ENCODE measurements at places on chromosomes 13 and 19. TPM values are rescaled to one million over a fixed set of nuclear protein-coding genes. Genes with fewer than 3 reads are reported as not detected.

CFAP97D2 gene
- total RNA-seq: not detected

SIGLEC8 gene
- 0.49 TPM for total RNA-seq

CACNG8 gene
- total RNA-seq: 0.22 TPM

ZNF790 gene
- total RNA-seq: 12.9 TPM

ETHE1 gene
- total RNA-seq: 33.3 TPM

PSG7 gene
- total RNA-seq: not detected

PLVAP gene
- total RNA-seq: 283 TPM

- DNase-seq: no peak
Measured at GRCh38 chr13:90365130-90365529, 982.4 kb upstream of the MIR17HG start.

- no peak for DNase-seq
Measured at GRCh38 chr19:54062643-54063042, 1.1 kb downstream of the VSTM1 start.

- no peak for DNase-seq
Measured at GRCh38 chr13:43397111-43397510, 373.7 kb downstream of the DNAJC15 start.

DNA sequence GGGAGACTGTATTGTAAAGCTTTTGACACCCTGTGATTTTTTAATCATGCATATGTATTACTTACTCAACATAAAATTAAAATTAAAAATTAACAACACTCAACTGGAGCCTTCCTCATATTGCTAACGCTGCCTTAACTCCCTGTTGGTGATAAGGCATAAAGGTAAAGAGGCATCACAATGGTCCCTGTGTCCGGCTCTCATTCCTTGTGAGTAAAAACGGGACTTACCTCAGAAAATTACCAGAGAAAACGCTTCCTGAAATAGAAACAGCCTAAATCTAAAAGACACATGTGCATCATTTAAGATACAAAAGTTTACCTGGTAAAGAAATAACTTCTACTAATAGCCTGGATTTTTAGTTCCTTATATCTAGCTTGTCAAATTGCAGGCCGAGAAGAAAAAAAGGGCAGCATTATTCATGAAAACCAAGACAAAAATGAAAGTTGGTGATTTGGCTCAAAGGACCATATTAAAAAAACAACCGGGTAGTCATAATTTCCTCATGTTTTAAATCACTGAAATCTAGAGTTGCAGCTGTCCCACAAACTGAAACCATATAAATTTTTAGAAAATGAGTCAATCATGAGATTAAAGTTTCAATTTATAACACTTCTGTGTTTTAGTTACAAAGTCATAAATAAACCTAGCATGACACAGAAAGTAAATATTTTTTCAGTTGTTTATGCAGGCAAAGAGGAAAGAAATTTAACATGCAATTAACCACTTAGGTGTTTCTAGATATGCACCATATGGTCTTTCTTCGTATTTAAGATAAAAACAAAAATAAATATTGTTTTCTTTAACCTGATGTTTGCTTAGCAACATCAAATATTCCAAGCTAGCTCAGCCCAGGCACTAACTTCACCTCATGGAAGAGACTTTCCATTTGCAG is 94.7 kb downstream of the MIPEP start:
- no peak for DNase-seq

- no peak for DNase-seq
Measured at GRCh38 chr13:96179309-96179708, 89.4 kb downstream of the HS6ST3 start.

GRCh38 chr13:75836441-75836840 is 200.3 kb downstream of the LMO7 start:
- no peak for DNase-seq

- no peak for DNase-seq
Measured at GRCh38 chr13:44421853-44422525, 48.4 kb downstream of the SERP2 start.

DNA sequence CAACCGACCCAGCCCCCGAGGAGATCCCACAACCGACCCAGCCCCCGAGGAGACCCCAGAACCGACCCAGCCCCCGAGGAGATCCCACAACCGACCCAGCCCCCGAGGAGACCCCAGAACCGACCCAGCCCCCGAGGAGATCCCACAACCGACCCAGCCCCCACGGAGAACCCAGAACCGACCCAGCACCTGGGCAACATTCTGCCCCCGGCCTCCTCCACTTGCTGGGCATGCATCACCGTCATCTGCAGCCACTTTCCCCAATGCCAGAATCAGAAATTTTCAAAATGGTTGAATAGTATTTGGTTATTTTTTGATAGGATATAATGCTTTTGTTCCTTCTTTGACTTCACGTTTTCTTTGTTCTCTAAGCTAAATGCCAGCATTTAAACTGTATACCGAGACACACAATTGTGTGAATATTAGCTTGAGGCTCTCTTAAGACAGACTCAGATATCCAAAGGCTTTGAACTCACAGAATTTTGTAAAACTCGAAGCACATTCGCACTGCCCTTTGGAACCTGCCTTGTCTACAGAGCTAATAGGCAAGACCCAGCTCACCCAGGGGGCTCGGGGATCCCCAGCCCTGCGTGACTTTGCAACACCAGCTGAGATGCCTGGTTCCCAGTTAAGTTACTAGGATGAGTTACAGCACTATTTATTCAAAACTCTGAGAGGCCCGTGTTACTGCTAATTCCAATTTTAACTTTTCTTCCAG is 15.5 kb upstream of the RASA3 start:
- no peak for DNase-seq

DNA sequence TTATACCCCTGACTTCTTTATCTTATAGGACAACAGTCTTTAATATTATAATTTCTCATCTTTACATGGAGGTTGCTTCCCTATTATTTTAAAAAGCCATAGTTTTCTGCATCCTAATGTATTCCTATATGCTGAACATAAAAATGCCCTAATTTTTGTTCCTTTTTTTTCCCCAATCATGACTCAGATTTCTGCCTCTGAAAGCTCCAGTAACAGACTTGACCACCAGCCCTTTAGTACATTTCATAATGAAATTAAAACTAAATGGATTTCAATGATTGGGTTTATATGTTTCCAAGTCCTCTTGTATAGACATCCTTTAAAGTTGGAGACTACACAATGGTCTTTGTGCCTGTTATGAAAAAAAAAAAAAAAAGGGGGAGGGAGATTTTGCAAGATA is 712.5 kb downstream of the DIAPH3 start:
- DNase-seq: no peak

GRCh38 chr19:58181902-58182576 is 822 bp upstream of the ZNF274 start:
- no peak for DNase-seq

- DNase-seq: peak; percentile 62
Measured at GRCh38 chr19:1066748-1067340, at the start of gene ARHGAP45. TSS of gene ARHGAP45 (plus strand) at chr19:1067167. CDS start at chr19:1067406, 239 bp downstream.

DNA sequence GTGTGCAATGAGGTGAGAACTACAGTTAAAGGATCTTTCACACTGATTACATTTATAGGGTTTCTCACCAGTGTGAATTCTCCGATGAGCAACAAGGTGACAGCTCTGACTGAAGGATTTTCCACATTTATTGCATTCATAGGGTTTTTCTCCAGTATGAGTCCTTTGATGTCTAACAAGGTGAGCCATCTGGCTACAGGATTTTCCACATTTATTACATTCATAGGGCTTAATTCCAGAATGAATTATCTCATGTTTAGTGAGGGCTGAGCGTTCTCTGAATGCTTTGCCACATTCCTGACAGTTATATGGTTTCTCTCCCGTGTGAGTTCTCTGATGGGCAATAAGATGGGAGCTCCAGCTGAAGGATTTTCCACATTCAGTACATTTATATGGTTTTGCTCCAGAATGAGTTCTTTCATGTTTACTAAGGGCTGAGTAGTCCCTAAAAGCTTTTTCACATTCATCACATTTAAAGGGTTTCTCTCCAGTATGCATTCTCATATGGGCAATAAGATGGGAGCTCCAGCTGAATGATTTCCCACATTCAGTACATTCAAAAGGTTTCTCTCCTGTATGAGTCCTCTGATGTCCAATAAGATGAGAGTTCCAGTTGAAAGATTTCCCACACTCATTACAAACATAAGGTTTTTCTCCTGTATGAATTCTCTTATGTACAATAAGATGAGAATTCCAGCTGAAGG is 4.4 kb upstream of the C19orf18 start:
- no peak for DNase-seq

DNA sequence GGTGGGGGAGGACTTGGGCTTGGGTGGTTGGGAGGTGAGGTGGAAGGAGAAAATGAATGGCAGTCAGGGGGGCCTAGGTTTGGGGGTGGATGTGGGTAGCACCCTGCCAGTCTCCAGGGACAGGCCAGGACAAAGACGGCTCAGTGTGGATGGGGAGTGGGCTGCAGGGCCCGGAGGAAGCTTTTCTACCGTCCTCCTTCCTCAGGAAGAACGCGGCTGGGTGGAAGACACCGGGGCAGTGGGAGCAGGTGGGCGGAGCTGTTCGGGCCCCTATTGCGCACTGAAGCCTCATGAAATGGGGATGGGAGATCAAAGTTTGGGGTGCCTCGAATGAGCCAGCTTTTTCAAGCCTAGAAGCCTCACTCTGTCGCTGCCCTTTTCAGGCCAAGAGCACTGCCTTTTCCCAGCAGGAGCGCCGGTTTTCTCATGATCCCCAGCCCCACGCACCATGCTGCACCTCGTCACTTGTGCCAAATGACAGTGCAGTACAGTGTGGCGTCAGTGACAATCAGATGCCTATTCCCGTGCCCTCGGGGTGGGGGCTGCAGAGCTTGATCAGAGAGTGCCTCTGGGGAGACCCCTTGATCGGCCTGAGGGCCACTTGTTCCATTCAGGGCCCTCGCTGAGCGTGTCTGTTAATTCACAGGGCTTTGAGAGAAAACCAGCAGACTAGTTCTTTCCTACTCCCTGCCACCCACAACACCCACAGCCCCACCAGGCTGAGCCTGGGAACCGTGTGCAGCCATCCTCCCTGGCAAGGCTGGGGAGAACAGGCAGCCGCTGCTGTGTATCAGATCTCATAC is 1.5 kb downstream of the CALM3 start:
- DNase-seq: peak; percentile 63

- no peak for DNase-seq
Measured at GRCh38 chr19:42048992-42049391, 21.0 kb downstream of the GRIK5 start.

DNA sequence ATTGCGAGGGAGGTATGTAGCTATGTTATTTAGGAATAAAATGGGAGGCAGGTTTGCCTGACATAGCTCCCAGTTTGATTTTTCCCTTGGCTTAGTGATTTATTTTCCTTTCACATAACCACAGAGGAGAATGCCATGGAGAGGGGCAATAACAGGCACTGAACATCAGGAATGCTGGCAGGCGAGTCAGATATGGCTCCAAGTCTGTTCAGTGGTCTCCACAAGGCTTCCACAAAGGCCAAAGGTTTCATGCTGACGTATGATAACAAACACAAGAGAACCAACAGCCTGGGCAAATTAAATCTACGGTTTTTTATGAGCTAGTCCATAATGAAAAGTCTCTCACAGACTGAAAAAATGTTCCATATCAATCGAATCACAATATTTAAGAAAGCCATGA is 66.7 kb downstream of the SUCLA2 start:
- DNase-seq: no peak

GRCh38 chr19:53927739-53928138 is 18.7 kb downstream of the CACNG7 start:
- DNase-seq: no peak

GRCh38 chr19:34560229-34560628 is 78.7 kb downstream of the WTIP start:
- DNase-seq: no peak

- no peak for DNase-seq
Measured at GRCh38 chr13:34361560-34361959, 543.6 kb downstream of the RFC3 start.

- DNase-seq: no peak
Measured at GRCh38 chr19:31002518-31003244, 346.6 kb downstream of the TSHZ3 start.

GRCh38 chr19:531753-532560 is at the start of gene CDC34:
TSS of gene CDC34 (plus strand) at chr19:531760. CDS start at chr19:531932, 172 bp downstream.
- DNase-seq: no peak

DNA sequence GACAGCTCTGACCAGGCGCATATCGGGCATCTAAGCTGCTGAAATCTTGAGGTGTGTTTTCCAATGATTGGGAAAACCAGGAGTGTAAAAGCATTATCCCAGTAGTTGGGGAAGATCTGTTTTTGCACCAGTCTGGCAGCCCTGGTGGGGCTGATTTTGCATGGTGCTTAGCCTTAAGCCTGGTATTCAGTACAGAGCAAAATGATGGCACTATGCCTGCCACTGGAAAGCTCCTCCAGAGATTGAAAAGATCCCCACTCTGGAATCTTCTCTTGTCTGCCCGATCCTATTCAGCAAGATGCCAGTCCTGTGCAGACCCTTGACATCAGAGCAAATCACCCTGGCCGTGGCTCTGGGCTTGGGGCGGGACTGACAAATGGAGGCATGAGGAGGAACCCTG is 44.7 kb upstream of the SIAH3 start:
- DNase-seq: no peak

- DNase-seq: no peak
Measured at GRCh38 chr19:10648360-10648759, 5.8 kb upstream of the ILF3 start.

DNA sequence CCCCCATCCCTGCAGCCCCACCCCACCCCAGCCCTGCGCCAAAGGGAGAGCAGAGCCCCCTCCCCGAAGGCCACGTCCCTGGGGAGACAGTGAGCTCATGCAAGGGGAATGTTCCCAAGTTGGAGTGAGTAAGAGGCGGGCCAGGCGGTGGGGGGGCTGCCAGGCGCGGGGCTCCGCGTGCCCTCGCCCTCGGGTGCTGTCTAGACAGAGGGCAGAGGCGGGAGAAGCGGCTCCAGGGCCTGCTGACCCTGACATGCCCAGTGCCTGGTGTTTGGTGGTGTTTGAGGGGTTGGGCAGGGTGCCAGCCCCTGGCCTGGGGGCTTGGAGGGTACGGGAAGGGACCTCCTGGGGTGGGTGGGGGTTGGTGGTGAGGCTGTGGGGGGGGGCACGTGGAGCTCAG is 1.0 kb downstream of the FSTL3 start:
- peak; percentile 85 for DNase-seq

Data from sciatic nerve (tissue), 2 donors.